ENCODE measurements at places on chromosomes 16 and 17. TPM values are rescaled to one million over a fixed set of nuclear protein-coding genes. Genes with fewer than 3 reads are reported as not detected.
A peak's percentile ranks its signal among the peaks of the same experiment; 100 is the strongest.

Gene MYBBP1A
- 44.8 TPM for total RNA-seq

Gene PMFBP1
- 3.4 TPM for total RNA-seq

Gene FAM83G
- 5.9 TPM for total RNA-seq

Gene CDH5
- not detected for total RNA-seq

Gene ARSG
- total RNA-seq, result 0.41 TPM

Gene MT1B
- not detected for total RNA-seq

Gene EEF2KMT
- total RNA-seq, result 28.2 TPM

Gene CD79B
- total RNA-seq, result not detected

- no peak for DNase-seq
These were observed 134.4 kb downstream of the SKAP1 start for GRCh38 chr17:48295362-48296288.

DNA sequence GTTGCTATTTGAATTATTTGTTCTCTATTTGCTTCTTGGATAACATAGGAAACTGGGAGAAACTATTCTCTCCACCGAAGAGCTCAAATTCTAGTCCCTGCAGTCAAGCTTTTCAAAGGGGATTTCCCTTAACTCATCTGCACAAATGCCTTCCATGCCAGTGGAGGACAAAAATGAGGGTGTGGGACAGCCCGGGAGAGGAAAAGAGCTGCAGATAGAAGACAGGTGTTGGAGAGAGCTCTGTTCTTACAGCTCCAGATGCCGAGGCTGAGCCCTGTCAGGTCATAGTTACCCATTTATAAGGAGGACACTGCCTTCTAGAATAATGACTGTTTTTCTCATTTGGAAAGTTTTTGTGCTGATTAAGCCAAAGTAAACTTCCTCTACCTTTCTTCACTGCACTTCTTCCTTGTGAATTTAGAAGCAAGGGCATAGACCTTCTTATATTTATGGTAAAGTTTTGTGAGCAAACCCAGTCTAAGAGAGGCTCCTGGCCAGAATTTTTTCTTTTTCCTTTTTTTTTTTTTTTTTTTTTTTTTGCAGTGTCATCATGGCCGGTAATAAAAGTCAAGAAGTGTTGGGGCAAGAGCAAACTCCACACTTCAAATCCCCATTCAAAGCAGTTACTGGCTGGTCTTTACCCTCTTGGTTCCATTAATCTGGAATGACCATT is 177.2 kb downstream of the ABCC12 start:
- peak; percentile 2 for DNase-seq

GRCh38 chr16:47644166-47644565 is 183.0 kb downstream of the PHKB start:
- DNase-seq, result no peak

GRCh38 chr16:64486561-64486960 is 635.3 kb downstream of the CDH11 start:
- no peak for DNase-seq

GRCh38 chr17:19725486-19725885 is 9.1 kb upstream of the SLC47A2 start:
- no peak for DNase-seq

- DNase-seq, result peak; percentile 96
These were observed 14.8 kb downstream of the HDAC5 start for GRCh38 chr17:44108440-44109311.

- peak; percentile 44 for DNase-seq
These were observed 90.7 kb upstream of the SMIM36 start for GRCh38 chr17:55601874-55602364.

GRCh38 chr17:57773557-57773956 is 28.5 kb upstream of the CCDC182 start:
- no peak for DNase-seq

DNA sequence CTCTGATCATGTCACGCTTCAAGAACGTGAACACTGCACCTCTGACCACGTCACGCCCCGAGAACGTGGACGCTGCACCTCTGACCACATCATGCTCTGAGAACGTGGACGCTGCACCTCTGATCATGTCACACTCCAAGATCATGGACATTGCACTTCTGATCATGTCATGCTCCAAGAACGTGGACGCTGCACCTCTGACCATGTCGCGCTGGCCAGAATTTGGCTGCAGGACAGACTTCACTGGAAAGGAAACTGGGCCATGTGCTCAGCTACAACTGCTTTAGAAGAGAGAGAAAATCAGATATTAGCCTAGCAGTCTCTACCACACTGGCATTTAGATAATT is 182.7 kb downstream of the RPTOR start:
- DNase-seq, result no peak

GRCh38 chr17:48505788-48506187 is 25.0 kb downstream of the HOXB1 start:
- DNase-seq, result peak; percentile 56

DNA sequence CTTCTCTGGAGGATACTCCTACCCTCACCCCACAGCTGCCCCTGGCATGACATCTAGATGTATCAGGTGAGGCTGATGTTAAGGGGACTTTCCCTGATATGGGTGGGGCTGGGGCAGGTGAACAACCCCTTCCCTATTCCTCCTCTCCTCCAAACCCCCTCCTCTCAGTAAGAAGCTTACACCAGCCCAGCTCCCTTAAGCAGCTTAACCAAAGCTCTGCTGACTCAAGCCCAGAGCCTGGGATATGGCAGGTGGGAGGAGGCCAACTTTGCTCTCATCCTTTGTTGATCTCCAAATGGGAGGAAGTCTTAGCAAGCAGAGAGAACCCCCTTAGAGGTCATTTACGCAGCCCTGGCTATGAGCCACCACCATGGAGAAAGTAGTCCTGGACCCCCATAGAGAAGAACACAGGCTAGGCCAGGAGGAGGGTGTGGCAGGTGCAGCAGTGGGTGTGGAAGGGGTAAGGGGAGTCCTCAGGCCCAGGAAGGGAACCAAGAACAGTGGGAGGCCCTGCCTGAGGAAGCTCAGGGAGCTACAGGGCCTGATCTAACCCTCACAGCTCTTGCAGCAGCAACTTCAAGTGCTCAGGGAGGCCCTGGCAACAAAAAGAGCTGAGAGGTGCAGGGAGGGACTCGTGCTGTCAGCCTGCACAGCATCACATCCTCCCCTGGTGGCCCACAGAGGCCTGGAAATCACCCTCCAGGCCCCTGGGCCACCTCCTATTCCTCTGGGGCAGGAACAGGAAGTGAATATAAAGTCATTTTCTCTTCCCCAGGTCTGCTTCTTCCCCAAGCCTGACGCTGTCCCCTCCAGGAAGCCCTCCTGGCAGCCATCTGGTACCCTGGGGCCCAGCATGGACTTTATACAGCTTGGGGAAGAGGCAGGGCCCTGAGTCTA is 2.9 kb downstream of the UNC119 start:
- no peak for DNase-seq

- peak; percentile 37 for DNase-seq
These were observed 59.5 kb upstream of the CACNG4 start for GRCh38 chr17:66904760-66905624.

DNA sequence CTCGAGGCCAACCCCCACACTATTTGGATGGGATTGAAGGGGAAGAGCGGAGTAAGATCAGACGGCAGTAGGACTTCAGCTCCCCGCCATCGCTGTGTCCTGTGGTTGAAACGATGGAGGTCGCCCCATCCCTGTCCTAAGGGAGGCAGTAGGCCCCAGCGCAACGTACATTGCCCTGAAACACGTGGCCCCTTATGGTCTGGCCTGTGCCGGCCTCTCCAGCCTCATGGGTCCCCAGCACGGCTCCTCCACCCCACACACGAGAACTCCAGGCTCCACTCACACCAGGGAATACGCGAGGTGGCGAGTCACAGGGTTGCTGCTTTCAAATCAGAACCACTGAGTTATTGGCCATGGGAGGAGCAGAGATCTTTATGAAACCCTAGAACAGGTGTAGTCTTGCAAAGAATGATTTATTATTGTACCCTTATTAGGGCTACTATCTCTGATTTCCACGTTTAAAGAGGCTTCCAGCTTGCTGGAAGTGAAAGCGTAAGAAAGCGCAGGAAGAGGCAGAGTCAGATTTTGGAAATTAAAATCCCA is 669 bp upstream of the DCTPP1 start:
- no peak for DNase-seq

- DNase-seq, result no peak
These were observed 14.9 kb downstream of the CEP112 start for GRCh38 chr17:66177048-66177447.

All from Caki2 (cell line).